Mesothelial cell of epicardium (in vitro differentiated cells): ENCODE measurements at places on chromosomes 5 and 9. TPM values are rescaled to one million over a fixed set of nuclear protein-coding genes. Genes with fewer than 3 reads are reported as not detected.

DNA sequence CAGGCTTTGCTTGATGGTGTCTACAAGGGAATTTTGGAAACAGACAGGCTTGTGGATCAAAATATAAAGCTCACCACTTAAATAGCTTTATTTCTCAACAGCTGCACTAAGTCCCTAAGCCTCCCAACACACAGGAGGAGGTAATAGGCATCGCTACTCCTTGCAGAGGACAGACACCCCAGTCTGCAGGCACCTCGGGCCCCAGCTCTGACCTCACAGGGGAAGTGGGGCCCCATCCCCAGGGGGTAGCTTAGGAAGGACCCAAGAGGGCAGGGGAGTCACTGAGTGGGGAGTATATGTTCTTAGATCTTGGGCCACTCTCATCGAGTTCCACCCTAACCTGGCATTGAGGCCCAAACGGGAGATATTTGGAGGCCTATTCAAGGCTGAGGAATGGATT lies 66.7 kb upstream of the XPA start:
- H3K27me3 ChIP-seq, result peaks cover 64% of the 10 kb centered on the region
- no peaks in the 10 kb centered on the region for H3K36me3 ChIP-seq
- no peaks in the 10 kb centered on the region for H3K4me1 ChIP-seq
- DNase-seq, result no peak
- H3K27ac ChIP-seq, result no peak overlapping the region
- H3K4me3 ChIP-seq, result no peak overlapping the region

GRCh38 chr9:136853596-136854112 lies 1.5 kb downstream of the MAMDC4 start:
- no peak for DNase-seq
- peaks cover 5% of the 10 kb centered on the region for H3K4me1 ChIP-seq
- no peak overlapping the region for H3K27ac ChIP-seq
- H3K36me3 ChIP-seq, result no peaks in the 10 kb centered on the region

GRCh38 chr9:34506623-34507022 lies 16.2 kb downstream of the ENHO start:
- H3K36me3 ChIP-seq, result no peaks in the 10 kb centered on the region
- peaks cover 37% of the 10 kb centered on the region for H3K27me3 ChIP-seq
- H3K27ac ChIP-seq, result no peak overlapping the region

GRCh38 chr5:71924980-71925379 lies 182.3 kb upstream of the MAP1B start:
- H3K4me1 ChIP-seq, result peaks cover 11% of the 10 kb centered on the region
- no peak for DNase-seq
- H3K27me3 ChIP-seq, result peaks cover 3% of the 10 kb centered on the region
- no peaks in the 10 kb centered on the region for H3K36me3 ChIP-seq
- peak overlapping the region; percentile 71 for H3K27ac ChIP-seq
- H3K4me3 ChIP-seq, result no peak overlapping the region

GRCh38 chr5:59661954-59662615 lies 231.4 kb downstream of the PDE4D start:
- DNase-seq, result no peak
- H3K27me3 ChIP-seq, result no peaks in the 10 kb centered on the region
- peaks cover 45% of the 10 kb centered on the region for H3K4me1 ChIP-seq
- no peak overlapping the region for H3K4me3 ChIP-seq
- H3K36me3 ChIP-seq, result no peaks in the 10 kb centered on the region

ANKRD31 gene
- total RNA-seq, result 1.1 to 1.4 TPM (median 1.3 TPM) in 3 replicates

- H3K27me3 ChIP-seq, result no peaks in the 10 kb centered on the region
- no peak for DNase-seq
- H3K36me3 ChIP-seq, result no peaks in the 10 kb centered on the region
- H3K27ac ChIP-seq, result no peak overlapping the region
- no peak overlapping the region for H3K4me3 ChIP-seq
Observed at GRCh38 chr9:79989079-79989478, 417.3 kb downstream of the TLE4 start.

NACC2 gene
- total RNA-seq, result 18.4 to 20.0 TPM (median 19.1 TPM) in 3 replicates

NIPSNAP3A gene
- total RNA-seq, result 25.1 to 26.2 TPM (median 25.6 TPM) in 3 replicates

GRXCR2 gene
- total RNA-seq, result not detected in 3 replicates

PCDHB15 gene
- 2.2 to 2.4 TPM (median 2.3 TPM) in 3 replicates for total RNA-seq

GRCh38 chr9:73863924-73864323 lies 633.2 kb upstream of the RORB start:
- DNase-seq, result no peak
- no peaks in the 10 kb centered on the region for H3K36me3 ChIP-seq
- H3K27ac ChIP-seq, result no peak overlapping the region

GRCh38 chr5:172944741-172945140 lies 14.5 kb upstream of the RPL26L1 start:
- no peak overlapping the region for H3K4me3 ChIP-seq
- peaks cover 24% of the 10 kb centered on the region for H3K4me1 ChIP-seq
- H3K27me3 ChIP-seq, result no peaks in the 10 kb centered on the region
- H3K27ac ChIP-seq, result no peak overlapping the region
- DNase-seq, result no peak

DNA sequence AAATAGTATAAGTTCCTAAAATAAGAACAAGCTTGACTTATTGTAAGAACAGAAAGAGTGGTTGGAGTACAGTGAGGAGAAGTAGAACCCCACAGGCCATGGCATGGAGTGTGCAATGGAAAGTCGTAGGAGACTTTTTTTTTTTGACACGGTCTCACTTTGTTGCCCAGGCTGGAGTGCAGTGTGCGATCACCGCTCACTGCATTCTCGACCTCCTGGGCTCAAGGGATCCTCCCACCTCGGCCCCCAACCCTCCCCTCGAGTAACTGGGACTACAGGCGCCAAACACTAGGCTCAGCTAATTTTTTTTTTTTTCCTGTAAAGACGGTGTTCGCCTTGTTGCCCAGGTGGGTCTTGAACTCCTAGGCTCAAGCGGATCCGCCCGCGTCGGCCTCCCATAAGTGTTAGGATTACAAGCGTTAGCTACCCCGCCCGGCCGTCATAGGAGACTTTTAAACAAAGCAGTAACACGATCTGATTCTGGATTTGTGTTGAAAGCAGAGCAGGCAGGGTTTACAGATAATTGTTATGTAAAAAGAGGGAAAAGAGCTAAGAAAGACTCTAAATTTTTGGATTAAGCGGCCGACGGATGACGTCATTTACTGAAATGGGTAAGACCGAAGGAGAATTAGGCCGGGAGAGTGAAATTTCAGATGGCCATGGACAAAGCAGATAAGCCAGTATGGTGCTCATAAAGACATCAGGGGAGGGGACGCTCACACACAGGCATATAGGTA lies 752 bp downstream of the TSTD2 start:
- peaks cover 34% of the 10 kb centered on the region for H3K4me1 ChIP-seq
- H3K27me3 ChIP-seq, result no peaks in the 10 kb centered on the region
- no peak for DNase-seq
- H3K27ac ChIP-seq, result peak overlapping the region; percentile 100
- no peaks in the 10 kb centered on the region for H3K36me3 ChIP-seq

GRCh38 chr9:9117866-9118265 lies 1318.3 kb upstream of the DMAC1 start:
- no peak overlapping the region for H3K27ac ChIP-seq
- H3K4me1 ChIP-seq, result peaks cover 6% of the 10 kb centered on the region
- peaks cover 2% of the 10 kb centered on the region for H3K27me3 ChIP-seq
- H3K4me3 ChIP-seq, result no peak overlapping the region
- no peaks in the 10 kb centered on the region for H3K36me3 ChIP-seq
- DNase-seq, result no peak

TICAM2 gene
- 1.6 to 2.1 TPM (median 1.6 TPM) in 3 replicates for total RNA-seq

DNA sequence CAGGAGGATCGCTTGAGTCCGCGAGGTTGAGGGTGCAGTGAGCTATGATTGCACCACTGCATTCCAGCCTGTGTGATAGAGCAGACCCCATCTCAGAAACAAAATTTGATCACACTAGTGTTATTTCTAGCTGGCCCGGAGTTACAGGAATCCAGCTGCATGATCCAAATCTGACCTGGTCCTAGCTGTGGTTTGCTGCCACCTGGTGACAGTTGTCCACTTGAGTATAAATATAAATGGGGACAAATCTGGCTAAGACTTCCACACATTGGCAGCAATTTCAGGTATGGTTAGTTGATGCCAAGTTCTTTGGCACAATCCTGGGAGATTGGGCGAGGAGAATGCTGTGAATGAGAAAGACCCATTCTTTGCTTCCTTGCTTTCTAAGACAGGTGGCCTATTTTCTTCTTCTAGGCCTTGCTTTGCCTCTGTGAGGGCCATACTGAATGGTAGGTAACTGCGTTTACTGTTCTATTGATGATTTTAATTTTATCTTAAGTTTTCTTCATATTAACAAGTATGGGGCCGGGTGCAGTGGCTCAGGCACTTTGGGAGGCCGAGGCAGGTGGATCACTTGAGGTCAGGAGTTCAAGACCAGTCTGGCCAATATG lies 35.4 kb downstream of the UBE2R2 start:
- H3K27ac ChIP-seq, result peak overlapping the region; percentile 12
- peaks cover 5% of the 10 kb centered on the region for H3K36me3 ChIP-seq
- no peak for DNase-seq
- no peak overlapping the region for H3K4me3 ChIP-seq
- peaks cover 32% of the 10 kb centered on the region for H3K4me1 ChIP-seq
- no peaks in the 10 kb centered on the region for H3K27me3 ChIP-seq

PAEP gene
- not detected in 3 replicates for total RNA-seq

SLC36A3 gene
- not detected in 3 replicates for total RNA-seq

DNA sequence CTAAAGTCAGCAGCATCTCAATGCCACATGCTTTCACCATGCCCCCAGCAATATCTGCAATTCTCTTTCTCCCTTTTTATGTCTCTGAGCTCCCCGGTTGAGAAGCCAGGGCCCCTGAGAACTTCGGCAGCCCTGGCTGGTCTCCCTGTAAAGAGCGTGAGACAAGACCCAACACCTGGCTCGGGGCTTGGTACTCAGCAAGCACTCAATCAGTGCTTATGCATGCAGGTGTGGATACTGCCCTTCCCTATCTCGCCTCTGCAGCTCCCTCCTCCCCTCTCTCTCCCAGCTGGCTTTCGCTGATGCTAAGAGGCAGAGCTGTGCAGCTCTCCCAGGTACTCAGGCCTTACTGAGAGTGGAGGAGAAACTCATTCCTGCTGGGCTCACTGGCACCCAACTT lies 41.7 kb upstream of the AKNA start:
- no peak overlapping the region for H3K4me3 ChIP-seq
- H3K4me1 ChIP-seq, result no peaks in the 10 kb centered on the region
- H3K36me3 ChIP-seq, result peaks cover 3% of the 10 kb centered on the region
- H3K27ac ChIP-seq, result no peak overlapping the region

ADAMTS13 gene
- total RNA-seq, result 20.7 to 21.6 TPM (median 21.3 TPM) in 3 replicates

TLR4 gene
- 0.66 to 1.7 TPM (median 0.78 TPM) in 3 replicates for total RNA-seq

GRCh38 chr5:61701877-61702602 lies 370.0 kb downstream of the ZSWIM6 start:
- H3K4me3 ChIP-seq, result no peak overlapping the region
- DNase-seq, result no peak
- no peaks in the 10 kb centered on the region for H3K4me1 ChIP-seq
- peaks cover 7% of the 10 kb centered on the region for H3K27me3 ChIP-seq
- H3K27ac ChIP-seq, result no peak overlapping the region

PCDHGB7 gene
- 14.1 to 16.4 TPM (median 14.9 TPM) in 3 replicates for total RNA-seq

GRCh38 chr9:134637696-134638501 lies 3.7 kb upstream of the COL5A1 start:
- H3K27ac ChIP-seq, result no peak overlapping the region
- no peaks in the 10 kb centered on the region for H3K36me3 ChIP-seq
- H3K4me1 ChIP-seq, result peaks cover 29% of the 10 kb centered on the region
- DNase-seq, result no peak
- no peak overlapping the region for H3K4me3 ChIP-seq

DNA sequence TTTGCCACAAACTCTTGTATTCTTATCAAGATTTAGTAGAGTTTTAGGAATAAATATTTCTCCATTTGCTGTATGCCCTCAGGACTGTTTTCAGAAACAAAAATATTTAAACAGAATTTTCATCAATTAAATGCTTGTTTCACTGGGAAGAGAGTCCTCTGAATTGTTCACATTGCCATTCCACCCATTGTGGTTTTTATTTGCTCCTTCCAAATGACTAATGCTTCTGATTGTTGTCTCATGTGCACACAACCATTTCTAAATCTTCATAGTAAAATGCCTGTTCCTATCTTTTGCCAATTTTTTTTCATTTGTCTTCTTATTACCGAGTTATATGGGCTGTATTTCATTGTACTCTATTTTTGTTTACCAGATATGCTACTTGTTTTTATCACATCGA lies 10.6 kb downstream of the MARCOL start:
- DNase-seq, result no peak
- no peak overlapping the region for H3K4me3 ChIP-seq
- H3K27me3 ChIP-seq, result peaks cover 43% of the 10 kb centered on the region
- no peaks in the 10 kb centered on the region for H3K36me3 ChIP-seq

GRCh38 chr5:54900984-54901725 lies 84.2 kb downstream of the ESM1 start:
- no peak overlapping the region for H3K4me3 ChIP-seq
- H3K4me1 ChIP-seq, result peaks cover 2% of the 10 kb centered on the region
- H3K27me3 ChIP-seq, result peaks cover 44% of the 10 kb centered on the region
- H3K36me3 ChIP-seq, result no peaks in the 10 kb centered on the region
- no peak for DNase-seq

DNA sequence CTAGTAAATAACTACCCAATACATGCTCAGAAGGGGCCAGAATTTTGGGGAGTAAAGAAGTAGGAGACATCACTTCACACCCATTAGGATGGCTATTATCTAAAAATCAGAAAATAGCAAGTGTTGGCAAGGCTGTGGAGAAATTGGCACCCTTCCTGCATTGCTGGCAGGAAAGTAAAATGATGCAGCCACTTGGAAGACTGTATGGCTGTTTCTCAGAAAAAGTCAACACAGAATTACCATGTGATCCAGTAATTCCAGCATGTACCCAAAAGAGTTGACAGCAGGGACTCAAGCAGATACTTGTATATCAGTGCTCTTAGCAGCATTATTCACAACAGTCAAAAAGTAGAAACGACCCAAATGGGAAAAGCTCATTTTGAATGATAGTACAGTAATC lies 107.6 kb downstream of the APBA1 start:
- H3K4me1 ChIP-seq, result peaks cover 29% of the 10 kb centered on the region
- H3K27ac ChIP-seq, result no peak overlapping the region

DNA sequence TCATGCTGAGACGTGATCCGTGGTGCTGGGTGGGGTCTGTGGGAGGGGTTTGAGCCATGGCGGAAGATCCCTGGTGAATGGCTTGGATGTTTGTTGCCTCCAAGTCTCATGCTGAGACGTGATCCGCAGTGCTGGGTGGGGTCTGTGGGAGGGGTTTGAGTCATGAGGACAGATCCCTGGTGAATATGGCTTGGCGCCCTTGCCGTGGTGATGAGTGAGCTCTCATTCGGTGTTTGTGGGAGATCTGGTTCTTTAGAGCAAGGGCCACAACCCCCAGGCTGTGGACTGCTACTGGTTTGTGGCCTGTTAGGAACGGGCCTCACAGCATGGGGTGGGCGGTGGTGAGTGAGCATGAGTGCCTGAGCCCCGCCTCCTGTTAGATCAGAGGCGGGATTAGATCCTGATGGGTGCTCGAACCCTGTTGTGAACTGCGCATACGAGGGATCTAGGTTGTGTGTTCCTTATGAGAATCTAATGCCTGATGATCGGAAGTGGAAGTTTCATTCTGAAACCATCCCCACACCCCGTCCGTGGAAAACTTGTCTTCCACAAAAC lies 31.2 kb downstream of the NKD2 start:
- H3K27me3 ChIP-seq, result no peaks in the 10 kb centered on the region
- H3K36me3 ChIP-seq, result peaks cover 15% of the 10 kb centered on the region
- DNase-seq, result no peak
- no peak overlapping the region for H3K27ac ChIP-seq
- no peak overlapping the region for H3K4me3 ChIP-seq
- no peaks in the 10 kb centered on the region for H3K4me1 ChIP-seq

PDE6A gene
- total RNA-seq, result 0.18 to 0.38 TPM (median 0.29 TPM) in 3 replicates
